ENCODE measurements at places on chromosomes 1 and 21.

DNA sequence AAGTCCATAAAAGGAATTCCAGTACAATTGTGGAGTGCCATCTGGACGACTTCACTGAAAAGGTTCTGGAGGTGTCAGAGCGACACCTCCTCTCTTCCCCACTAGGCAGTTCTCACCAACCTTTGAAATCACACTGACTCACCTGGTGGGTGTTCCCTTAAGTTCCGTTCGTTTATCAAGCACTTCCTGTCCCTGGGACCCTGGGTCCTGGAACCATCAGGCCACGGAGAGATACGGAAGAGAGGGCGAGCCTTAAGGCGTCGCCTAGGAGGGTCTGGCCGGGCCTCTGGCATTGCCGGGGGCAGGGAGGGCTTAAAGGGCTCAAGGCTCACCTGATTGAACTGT lies 317 bp downstream of the SPAG17 start:
- DNase-seq = peak; percentile 6

GRCh38 chr1:224494343-224494742 lies 59.7 kb upstream of the WDR26 start:
- no peak for DNase-seq

- peak; percentile 44 for DNase-seq
Observed at GRCh38 chr21:34553151-34553952, 41.3 kb upstream of the KCNE1 start.

GRCh38 chr21:42833439-42833815 lies 45.9 kb downstream of the WDR4 start:
- no peak for DNase-seq

DNA sequence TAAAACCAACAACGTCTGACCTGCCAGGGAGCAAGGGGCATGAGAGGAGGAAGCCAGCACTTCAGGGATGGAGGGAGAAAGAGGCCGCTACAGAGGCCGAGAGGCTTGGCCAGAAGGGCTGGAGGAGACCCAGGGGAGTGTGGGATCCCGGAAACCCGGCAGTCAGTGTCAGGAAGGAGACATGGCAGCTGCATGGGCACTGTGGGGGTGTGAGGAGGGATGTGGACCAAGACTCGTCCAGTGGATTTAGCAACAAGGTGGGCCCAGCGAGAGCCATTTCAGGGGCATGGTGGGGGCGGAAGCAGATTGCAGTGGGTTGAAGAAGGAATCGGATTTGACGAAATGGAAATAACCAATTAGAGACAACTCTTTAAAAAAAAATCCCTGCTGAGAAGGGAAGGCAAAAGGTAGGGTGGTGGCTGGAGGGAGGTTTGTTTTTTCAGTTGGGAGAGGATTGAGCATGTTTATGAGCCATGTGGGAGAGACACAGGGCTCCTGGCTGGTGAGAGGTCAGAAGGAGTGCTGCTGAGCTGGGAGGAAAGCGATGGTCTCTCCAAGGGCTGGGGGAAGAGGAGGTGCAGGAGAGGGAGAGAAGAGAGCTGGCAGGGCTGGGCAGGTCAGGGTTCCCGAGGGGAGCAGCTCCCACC lies 4.4 kb downstream of the B4GALT2 start:
- DNase-seq = no peak

DNA sequence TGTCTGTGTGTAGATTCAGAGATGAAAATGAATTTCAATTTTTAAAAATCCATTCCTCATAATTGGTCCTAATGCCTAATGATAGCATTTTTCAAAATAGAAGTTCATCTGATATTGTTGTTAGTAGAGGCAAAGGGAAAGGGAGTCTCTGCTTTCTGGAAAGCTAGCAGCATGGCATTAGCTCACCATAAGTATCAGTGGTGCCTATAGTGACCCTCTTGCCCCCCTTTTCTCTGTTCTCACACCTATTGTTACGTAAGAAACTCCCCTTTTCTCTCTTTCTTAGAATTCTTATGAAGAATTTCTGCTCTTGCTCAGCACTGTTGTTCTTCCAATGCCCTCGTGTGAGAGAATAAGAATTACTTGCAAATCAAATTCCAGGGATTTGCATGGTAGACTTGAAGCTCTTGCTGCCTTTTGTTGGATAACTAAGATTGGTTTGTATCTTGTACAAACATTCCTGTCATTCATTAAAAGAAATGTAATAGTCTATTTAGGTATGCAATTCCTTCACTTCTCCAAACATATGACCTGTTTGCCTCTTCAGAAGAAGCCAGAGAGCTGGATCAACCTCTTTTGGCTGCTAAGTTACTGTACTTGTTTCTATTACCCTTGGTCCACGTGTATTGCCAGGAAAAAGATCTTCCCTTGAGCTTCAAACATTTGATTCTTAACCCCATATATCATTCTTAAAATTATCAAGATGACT lies 69.2 kb upstream of the MAGI3 start:
- no peak for DNase-seq

Data from NT2/D1 (cell line).